CD8-positive, alpha-beta memory T cell (primary cell): ENCODE measurements at places on chromosomes 3 and 15. TPM values are rescaled to one million over a fixed set of nuclear protein-coding genes. Genes with fewer than 3 reads are reported as not detected.

The OXSM gene
- 13.1 TPM for polyA plus RNA-seq

DNA sequence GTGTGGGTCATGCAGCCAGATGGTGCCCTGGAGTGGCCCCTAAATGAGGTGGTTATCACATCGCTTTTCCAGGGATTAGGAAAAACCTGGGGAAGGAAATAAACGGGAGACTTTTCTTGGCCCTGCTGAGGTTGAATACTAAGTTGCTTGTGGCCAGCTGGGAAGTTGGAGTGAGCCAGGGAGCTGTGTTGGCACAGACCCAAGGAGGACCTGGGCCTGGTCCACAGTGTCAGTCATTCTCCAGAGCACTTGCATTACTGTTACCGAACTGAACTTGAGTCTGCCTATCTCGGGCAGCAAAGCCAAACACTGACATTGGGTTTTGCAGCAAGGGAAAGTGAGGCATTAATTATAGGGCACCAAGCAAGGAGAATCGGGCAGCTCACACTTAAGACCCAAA lies 339.0 kb downstream of the GABRB3 start:
- no peak for DNase-seq

GRCh38 chr3:99248130-99248529 lies 346.6 kb upstream of the DCBLD2 start:
- DNase-seq = no peak

- DNase-seq = no peak
Measured at GRCh38 chr3:165466856-165467255, 270.7 kb upstream of the SLITRK3 start.

GRCh38 chr3:31407665-31408064 lies 125.1 kb upstream of the STT3B start:
- no peak for DNase-seq

- DNase-seq = no peak
Measured at GRCh38 chr3:106299300-106300098, 430.7 kb upstream of the CBLB start.

DNA sequence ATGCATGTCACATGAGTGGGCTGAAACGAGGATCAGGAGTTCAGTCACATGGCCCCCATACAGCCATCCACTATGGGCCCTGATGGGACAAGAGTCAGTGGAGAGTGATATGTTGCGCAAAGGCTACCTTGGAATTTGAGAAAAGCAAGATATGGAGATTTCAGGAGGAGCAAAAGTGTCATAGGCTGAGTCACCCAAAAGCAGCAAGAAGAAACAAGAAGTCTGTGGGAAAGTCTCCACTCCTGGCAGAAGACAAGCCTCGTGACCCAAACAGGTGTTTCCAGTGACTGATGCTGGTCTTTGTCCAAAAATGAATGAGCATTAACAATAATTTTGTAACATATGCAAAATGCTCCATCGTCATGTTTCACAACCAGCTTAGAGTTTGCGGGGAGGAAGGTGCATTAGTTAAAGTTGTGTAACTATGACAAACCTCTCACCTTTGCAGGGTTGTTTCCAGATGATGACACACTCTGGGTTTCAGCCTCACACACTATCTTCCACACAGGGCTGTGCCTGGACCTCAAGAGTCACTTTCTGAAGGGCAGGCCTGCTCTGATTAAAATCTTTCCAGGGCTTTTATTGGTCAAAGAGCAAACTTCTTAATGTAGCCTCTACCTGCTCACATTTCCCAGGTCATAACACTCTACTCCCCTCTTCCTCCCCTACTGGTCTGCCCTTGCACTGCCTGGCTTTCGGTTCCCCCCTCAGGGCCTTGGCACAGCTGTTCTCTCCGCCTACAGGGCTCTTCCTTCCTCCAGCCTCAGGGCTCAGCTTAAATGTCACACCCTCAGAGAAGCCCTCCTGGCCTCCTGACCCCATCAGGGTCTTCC lies 3.9 kb upstream of the DNASE1L3 start:
- no peak for DNase-seq

- DNase-seq = no peak
Measured at GRCh38 chr3:142876417-142876816, 12.5 kb downstream of the PCOLCE2 start.

The RARRES1 gene
- not detected for polyA plus RNA-seq

The CISH gene
- 92.8 TPM for polyA plus RNA-seq

The GNB4 gene
- polyA plus RNA-seq = 0.16 TPM

The TLR9 gene
- polyA plus RNA-seq = 0.16 TPM

The COLQ gene
- 17.3 TPM for polyA plus RNA-seq

- DNase-seq = no peak
Measured at GRCh38 chr3:196377321-196377720, 39.1 kb upstream of the TM4SF19 start.

- DNase-seq = no peak
Measured at GRCh38 chr3:180073561-180073960, 36.8 kb upstream of the PEX5L start.

GRCh38 chr15:80727196-80727595 lies 32.1 kb downstream of the ABHD17C start:
- DNase-seq = no peak
